ENCODE measurements at places on chromosomes 5 and 9.

DNA sequence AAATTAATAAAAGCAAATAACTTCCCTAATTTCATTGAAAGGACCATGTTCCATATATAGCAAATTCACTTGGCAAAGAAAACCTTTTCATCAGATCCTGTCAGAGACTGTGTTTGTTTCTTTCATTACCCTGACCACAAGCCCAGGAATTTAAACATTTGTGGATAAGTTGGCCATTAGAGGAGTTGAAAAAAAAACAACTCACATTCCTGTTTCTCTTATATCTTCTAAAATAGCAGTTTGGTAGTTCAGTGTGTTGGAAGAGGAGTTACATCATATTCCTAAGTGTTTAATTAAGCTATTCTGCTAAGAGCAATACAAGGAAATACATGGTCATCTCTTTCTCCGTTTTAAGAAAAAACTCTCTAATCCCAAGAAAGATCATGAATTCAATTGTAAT is 505.6 kb downstream of the TLE1 start:
- no peak for DNase-seq

- no peak for DNase-seq
These were observed 13.0 kb downstream of the CD74 start for GRCh38 chr5:150399524-150400211.

- DNase-seq, result no peak
These were observed 179.0 kb downstream of the YTHDC2 start for GRCh38 chr5:113692466-113692865.

- DNase-seq, result no peak
These were observed 1159.6 kb downstream of the CDH18 start for GRCh38 chr5:18828351-18828750.

Data from T-helper 1 cell (primary cell).